ENCODE measurements at places on chromosomes 11 and 22.
A peak's percentile ranks its signal among the peaks of the same experiment; 100 is the strongest.

GRCh38 chr22:23385678-23386631 is 194.1 kb downstream of the IGLL1 start:
- DNase-seq: peak; percentile 78

DNA sequence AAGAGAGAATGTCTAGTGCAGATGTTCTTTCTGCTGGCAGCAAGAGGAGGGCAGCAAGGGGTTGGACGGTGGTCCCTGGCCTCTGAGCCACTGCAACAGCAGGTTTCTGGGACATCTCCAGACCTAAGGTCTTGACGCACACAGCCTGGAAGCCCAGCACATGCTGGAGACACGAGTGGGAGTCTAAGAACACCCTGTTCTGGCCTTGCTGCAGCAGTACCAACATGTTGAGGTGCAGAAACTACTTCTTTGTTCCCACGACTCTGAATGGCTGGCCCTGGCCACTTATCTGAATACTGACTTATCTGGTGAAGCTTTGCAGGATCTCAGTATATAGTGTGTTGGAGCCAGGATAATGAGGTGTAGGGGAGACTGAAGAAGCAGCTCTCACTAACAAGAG is 6.8 kb downstream of the MICAL2 start:
- DNase-seq: no peak

DNA sequence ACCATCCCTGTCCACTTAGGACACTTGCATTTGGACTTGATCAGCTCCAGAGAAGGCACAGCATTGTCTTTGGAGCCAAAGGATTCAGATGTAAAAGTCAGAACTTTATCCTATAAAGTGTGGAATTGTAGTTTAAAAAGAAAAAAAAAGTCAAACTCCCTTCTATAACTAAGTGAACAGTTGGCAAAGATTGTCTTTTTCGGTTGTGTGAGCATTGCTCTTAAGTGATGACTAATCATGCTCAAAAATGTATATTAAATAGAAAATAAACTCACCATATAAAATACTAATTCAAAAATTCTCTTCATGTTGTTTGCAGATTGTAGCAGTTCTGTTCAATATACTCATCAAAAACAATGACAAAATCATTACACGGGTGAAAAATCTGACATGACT is 93.8 kb downstream of the ETS1 start:
- no peak for DNase-seq

- no peak for DNase-seq
Measured at GRCh38 chr22:30048681-30049080, 31.6 kb upstream of the HORMAD2 start.

DNA sequence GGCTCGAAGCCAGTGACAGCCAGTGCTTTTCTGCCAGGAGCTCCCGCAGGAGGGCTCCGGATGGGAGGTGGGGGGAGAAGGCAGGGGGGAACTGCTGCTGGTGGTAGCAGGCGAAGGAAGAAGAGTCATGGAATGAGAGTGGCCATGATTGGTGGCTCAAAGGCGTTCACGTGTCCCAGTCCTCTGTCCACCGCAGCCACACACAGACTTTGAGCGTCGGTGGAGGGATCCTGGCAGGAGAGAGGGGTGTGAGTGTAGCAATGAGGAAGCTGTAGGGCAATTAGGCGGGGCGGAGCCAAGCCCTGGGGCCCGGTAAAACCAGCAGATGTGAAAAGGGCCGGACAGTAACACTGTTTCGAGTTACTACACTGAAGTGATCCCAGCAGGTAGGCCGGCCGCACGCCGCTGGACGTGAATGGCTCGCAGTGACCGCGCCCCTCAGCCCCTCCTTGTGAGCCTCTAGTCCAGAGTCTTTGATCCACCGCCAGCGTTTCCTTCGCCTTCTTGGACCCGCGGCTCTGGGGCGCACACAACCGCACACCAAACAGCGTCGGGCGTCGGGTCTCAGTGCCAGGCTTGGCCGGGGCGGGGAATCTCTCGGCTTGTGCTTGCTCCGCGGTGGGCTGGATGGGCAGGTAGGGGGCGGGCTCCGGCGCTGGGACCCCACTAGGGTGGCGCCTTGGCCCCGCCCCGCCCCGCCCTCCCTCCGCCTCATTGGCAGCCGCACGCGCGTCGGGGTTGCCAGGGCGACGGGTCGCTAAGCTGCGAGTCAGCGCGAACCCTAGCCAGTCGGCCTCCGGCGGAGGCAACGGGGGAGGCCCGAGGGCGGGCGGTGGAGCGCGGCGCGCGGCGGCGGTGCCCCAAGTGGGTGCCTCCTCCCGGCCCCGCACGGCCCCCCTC is at the start of gene LRRC10B:
Gene LRRC10B, plus strand, starts transcription at position 788 of the 900 bp plus-strand sequence. CDS start 250 bp downstream, outside the sequence.
- DNase-seq: peak; percentile 51
